ENCODE measurements at places on chromosomes 7 and 10.
A peak's percentile ranks its signal among the peaks of the same experiment; 100 is the strongest.

DNA sequence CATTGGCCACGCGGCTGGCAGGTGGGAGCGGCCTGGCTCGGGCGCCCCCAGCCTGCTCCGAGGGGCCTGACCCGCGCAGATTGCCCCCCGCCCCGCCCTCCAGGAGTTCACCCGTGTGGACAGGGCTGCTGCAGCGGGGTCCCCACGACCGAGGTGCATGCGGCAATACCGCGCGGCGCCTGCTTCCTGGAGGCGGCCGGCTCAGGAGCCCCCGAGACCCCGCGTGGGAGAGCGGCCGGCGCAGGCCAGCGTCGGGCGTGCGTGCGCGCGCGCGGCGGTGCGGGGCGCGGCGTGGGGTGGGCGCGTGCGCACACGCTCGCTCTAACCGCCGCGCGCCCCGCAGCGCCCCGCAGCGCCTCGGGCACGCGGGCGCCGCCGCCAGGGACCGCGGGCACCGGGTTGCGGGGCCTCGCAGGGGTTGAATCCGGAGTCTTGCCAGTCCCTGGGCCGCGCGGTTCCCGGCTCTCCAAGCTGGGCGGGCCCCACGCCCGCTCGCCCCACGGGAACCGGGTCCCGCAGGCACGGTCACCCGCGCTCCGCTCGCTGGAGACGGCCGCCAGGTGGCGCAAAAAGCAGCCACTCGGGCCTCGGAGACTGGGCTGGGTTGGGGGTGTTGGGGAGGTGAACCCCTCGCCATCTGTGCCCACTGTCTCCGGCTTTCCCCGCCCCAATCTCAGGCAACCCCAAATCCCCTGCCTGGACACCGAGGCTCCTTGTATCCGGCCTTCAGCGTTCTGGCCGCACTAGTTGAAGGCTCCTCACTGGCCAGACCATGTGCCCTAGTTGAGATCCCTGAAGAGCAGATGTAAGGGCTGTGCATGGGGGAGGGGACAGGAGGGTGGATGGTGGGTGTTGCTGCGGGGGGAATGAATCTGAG, 1.3 kb upstream of the ACHE start:
- DNase-seq = peak; percentile 71

- no peak for DNase-seq
These were observed 98.7 kb downstream of the RNF216 start for GRCh38 chr7:5682551-5683279.

GRCh38 chr10:8913720-8914119, 859.2 kb downstream of the GATA3 start:
- DNase-seq = no peak

DNA sequence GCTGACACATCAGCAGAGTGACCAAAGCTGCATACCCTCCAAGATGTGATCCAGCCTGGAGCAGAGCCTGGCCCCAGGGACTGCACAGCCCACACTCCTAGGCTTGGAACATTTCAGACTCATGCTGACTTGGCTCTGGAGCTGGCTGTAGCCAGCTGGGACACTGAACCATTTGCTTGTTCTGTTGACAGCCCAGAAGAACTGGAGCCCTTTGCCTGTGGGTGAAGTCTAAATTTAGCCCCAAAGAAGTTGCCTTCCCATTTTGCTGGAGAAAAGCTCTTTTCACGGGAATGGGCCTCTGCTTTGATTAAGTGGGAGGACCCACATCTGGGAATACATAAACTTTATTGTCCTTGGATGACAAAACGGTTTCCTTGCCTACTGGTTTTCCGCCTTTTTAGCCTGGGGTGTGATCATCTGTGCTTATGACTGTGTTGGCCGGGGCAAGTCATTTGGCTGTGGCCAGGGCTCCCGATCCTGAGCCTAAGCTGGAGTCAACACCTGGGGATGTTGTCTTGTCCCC, 186.2 kb upstream of the BMPER start:
- peak; percentile 25 for DNase-seq

- DNase-seq = no peak
These were observed 415.8 kb upstream of the SEMA3A start for GRCh38 chr7:84610390-84610789.

DNA sequence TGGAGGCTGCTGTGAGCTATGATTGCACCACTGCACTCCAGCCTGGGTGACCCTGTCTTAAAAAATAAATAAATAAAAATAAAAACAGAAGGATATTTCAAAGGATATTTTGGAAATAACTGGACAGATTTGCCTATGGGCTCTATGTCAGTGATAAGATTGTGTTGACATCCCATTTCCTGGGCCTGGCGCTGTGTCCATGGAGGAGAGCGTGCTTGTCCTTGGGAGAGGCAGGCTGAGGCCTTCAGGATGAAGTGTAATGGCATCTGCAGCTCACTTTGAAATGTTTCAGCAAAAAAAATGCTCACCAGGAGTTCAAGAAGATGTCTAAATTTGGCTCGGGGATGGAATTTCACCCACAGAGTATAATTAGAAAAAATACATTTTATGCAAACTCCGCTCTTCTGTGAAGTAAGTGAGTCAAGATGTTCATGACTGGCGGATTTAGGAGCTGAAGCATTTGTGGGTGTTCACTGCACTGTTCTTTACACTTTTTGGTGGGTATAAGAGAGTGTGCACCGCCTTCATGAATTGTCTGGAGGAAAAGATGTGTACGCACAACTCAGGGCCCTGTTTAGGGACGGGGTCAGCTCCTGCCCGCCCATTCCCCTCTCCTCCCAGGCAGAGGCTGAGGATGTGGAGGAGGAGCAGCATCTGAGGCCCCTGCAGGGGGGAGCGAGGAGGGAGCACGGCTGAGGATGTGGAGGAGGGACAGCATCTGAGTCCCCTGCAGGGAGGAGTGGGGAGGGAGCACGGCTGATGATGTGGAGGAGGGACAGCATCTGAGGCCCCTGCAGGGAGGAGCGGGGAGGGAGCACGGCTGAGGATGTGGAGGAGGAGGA, 18.5 kb upstream of the FOXL3 start:
- no peak for DNase-seq

GRCh38 chr7:121579639-121580038, 183.5 kb upstream of the FAM3C start:
- DNase-seq = no peak

DNA sequence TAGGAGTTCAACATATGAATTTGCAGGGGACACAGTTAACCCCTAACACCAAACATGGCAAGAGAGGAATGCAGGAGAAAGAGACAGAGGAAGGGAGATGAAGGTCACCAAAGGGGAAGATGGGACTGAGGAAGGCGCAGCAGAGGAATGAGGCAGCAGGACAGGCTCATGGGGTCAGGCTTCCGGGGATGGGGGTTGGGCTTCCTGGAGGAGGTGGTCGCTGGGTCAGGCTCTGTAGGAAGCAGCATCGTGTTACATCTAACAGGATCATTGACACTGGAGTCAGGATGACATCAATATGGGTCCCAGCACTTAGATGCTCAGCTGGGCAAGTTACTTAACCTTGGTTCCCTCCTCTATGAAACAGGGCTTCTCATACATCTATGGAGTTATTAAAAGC, 113.2 kb downstream of the NPTX2 start:
- DNase-seq = no peak

- no peak for DNase-seq
These were observed 229.8 kb upstream of the YAE1 start for GRCh38 chr7:39336442-39336841.

DNA sequence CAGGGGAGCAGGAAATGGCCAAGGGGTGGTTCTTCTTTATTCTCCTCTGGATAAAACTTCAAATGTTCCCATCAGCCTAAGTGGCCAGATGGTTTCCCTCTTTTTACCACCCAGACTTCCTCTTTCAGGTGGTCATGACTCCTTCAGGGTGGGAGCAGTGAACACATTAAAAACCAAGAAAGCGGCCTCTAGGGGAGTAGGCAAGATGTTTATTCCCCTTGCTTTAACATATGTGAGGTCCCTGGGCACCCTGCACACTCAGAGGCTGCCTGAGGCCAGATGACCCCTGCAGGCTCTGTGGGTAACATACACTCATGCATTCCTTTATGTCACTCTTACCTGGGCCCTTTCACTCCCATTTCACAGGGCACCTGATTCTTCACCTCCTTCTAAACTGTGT, 357.4 kb downstream of the ABCA13 start:
- no peak for DNase-seq

GRCh38 chr7:96654630-96655188, 54.9 kb downstream of the SEM1 start:
- no peak for DNase-seq

GRCh38 chr7:135620980-135621850, 41.1 kb upstream of the STMP1 start:
- peak; percentile 76 for DNase-seq

GRCh38 chr7:108149908-108150307, 19.7 kb upstream of the LAMB4 start:
- no peak for DNase-seq

DNA sequence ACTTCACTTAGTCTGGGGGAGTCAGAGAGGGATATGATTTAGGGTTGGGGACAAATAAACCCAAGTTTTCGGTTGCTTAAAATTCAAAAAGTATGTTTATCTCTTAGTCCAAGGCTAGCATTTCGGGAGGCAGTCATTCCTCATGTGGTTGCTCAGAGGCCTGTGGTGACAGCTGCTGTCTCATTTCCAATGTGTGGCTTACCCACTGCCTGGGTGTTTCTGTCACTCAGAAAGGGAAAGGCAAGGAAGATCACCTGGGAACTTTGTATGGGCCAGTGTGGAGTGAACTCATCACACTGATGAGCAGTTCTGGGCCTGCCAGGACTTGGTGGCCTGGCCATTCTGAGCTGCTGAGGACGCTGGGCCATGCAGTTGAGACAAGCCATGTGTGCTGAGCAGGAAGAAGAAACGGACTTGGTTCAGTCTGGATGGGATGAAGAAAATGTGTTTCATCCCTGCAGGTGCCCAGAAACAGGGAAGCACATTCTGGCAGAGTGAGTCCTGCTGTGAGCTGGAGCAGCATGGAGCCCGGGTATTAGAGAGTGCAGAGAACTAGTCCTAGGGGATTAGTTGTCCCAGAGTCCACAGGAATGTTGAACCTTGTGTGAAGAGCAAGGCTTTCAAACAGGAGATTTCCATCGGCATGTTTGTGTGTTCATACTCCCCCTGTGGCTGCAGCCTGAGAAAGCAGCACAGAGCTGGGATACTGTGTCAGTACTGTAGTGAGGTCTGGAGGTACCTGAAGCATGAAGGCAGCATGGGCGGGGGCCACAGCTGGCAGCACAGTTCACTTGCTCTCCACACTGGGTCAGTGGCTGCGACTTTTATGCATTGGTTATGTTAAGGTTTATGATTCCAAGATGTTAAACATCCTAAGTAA, 211.1 kb upstream of the IGFBP3 start:
- no peak for DNase-seq

- peak; percentile 45 for DNase-seq
These were observed 20.5 kb downstream of the YKT6 start for GRCh38 chr7:44221231-44221791.

- no peak for DNase-seq
These were observed 18.8 kb downstream of the KLF6 start for GRCh38 chr10:3766046-3766756.

DNA sequence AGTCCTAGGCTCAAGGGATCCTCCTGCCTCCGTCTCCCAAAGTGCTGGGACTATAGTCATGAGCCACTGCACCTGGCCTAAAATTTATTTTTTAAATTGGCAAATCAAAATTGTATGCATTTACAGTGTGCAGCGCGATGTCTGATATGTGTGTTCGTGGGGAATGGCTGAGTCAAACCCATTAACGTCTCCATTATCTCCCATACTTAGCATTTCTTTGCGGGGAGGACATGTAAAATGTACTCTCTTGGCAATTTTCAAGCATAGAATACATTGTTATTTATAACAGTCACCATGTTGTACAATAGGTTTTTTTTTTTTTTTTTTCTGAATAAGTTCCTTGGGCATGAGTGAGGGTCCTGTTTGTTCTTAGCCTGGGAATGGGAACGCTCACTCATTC, 3.8 kb downstream of the TMEM184A start:
- DNase-seq = no peak

- DNase-seq = peak; percentile 56
These were observed 40.3 kb downstream of the FAM53B start for GRCh38 chr10:124703778-124704427.

DNA sequence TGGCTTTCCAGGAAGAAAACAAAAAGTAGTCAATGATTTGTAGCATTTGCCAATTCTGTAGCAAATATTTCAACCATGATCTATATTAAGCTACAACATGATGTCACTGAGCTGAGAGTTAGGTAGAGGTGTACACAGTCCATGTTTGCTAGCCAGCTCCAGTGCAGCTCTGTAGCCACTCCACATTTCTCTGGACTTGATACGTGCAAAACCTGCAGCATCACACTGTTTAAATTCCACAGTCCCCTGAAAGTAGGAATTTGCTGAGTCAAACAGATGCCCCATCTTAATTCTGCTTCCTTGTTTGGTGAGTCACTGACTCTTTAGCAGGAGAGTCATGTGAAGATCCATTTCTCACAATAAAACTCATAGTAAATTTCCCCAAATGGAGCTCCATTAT, 89.8 kb upstream of the LRRTM3 start:
- no peak for DNase-seq

DNA sequence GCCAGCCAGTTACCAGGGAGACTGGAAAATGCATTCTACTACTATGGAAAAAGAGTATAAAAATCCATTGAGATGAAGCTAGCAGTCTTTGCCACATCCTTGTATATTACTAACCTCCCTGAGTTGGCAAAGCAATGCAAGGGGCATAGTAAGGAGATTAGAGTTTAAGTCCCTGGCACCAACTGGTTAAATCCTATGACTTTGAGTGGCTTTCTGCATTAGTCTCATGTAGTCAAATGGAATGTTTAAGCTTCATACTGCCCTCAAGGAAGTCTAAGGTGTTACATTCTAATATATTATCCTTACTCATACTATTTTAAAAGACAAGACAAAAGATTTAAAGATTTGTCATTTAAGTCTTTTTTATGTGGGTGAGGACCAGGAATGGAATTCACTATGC, 110.1 kb downstream of the INHBA start:
- DNase-seq = no peak

GRCh38 chr7:119197172-119197876, 972.8 kb downstream of the ANKRD7 start:
- DNase-seq = no peak

DNA sequence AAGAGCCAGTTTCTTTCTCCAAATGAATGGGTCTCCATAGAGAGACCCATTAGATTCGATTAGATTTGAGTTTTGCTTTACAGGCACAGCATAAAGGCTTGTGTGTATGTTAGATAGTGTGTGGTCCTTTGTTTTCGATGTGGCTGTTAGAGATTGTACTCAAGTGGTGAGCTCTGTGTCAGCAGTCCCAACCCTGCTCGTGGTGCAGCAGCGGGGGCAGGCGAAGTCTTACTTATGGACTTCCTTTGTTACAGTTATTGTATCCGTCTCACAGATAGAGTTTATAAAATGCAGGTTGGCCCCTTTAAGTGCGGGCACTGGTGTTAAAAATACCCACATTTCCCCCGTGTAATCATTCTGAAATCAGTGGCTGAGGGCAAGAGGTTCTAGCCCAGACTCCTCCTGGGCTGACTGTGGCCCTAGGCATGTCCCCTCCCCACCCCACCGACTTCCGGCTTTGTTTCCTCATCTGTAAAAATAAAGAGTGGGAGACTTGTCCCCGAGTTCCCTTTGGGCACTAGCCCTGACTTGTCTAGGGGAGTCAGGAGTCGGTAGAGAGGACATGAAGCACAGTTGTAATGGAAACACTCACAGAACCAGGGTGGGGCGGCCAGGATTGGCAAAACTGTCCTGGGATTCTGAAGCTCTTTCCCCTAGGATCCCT, 28.6 kb downstream of the MTURN start:
- no peak for DNase-seq

All from AG20443 (cell line).